ENCODE measurements at places on chromosomes 2 and 18.
A peak's percentile ranks its signal among the peaks of the same experiment; 100 is the strongest.

GRCh38 chr2:232884549-232885263 lies 14.6 kb downstream of the SNORC start:
- H3K4me3 ChIP-seq = no peak overlapping the region
- no peaks in the 10 kb centered on the region for H3K36me3 ChIP-seq
- DNase-seq = no peak

- H3K27ac ChIP-seq = peak overlapping the region; percentile 87
- H3K27me3 ChIP-seq = no peaks in the 10 kb centered on the region
- H3K4me3 ChIP-seq = peak overlapping the region; percentile 69
- peaks cover 37% of the 10 kb centered on the region for H3K36me3 ChIP-seq
Observed at GRCh38 chr2:98726205-98726604, 4.7 kb downstream of the MGAT4A start.

DNA sequence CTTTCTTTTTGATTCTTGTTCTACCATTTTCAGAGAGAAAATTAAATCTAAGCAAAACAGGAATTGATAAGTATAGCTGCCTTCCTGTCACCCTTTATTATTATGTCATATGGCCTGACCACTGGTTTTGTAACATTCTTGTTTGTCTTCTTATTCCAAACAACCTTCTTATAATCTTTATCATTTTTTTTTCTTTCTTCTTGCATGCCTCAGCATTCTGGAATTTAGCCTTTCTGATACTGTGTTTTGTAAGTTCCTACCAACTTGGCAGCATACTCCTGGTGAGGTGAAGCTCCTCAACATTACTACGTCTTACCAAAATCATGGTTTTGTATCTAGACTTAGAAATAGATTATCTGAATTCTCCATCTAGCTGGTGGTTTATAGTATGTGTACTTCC lies 199.2 kb downstream of the CAMKMT start:
- no peak overlapping the region for H3K27ac ChIP-seq
- DNase-seq = no peak
- peaks cover 8% of the 10 kb centered on the region for H3K36me3 ChIP-seq
- no peak overlapping the region for H3K4me3 ChIP-seq

- H3K4me1 ChIP-seq = no peaks in the 10 kb centered on the region
- H3K36me3 ChIP-seq = no peaks in the 10 kb centered on the region
- no peak overlapping the region for H3K27ac ChIP-seq
- peaks cover 2% of the 10 kb centered on the region for H3K27me3 ChIP-seq
- no peak overlapping the region for H3K4me3 ChIP-seq
Observed at GRCh38 chr2:201972621-201973255, 60.9 kb upstream of the FZD7 start.

- H3K27ac ChIP-seq = no peak overlapping the region
- H3K4me1 ChIP-seq = no peaks in the 10 kb centered on the region
- H3K4me3 ChIP-seq = no peak overlapping the region
- H3K36me3 ChIP-seq = no peaks in the 10 kb centered on the region
- H3K27me3 ChIP-seq = peaks cover 1% of the 10 kb centered on the region
- no peak for DNase-seq
Observed at GRCh38 chr18:6776188-6776587, 46.7 kb downstream of the ARHGAP28 start.

DNA sequence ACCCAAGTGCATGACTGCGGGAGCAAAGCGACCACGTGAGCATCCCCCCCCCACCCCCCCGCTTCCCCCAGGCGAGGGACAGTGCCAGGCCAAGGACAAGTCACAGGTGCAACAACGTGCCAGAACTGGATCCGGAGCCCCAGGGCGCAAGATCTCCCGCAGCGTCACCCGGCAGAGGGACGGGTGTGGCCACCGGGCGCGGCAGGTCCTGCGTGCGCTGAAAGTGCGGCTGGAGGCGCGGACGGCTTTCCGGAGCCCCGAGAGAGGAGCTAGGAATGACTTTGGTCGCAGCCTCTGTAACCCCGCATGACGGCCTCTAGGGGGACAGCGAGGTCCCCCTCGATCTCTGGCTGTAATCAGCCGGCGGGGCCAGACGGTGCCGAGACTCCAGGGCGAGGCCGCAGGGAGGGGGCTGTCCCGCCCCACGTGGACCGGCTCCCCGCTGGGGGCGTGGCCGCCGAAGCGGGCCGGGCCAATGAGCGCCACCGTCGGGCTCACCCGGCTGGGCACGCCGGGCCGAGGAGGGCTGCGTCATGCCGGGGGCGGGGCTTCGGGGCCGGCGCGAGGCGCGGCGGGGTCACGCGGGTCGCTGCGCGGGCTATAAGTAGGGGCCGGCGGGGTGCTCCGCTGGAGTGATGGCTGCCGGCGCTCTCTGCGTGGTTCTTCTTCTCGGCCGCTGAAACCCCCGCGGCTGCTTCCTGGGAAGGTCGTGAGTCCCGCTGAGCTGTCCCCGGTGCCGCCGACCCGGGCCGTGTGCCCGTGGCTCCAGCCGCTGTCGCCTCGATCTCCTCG lies at the start of gene SLC20A1:
Gene SLC20A1, plus strand, starts transcription at position 630 of the 792 bp plus-strand sequence. CDS start 890 bp downstream, outside the sequence.
- peaks cover 35% of the 10 kb centered on the region for H3K36me3 ChIP-seq
- H3K27ac ChIP-seq = peak within 1 kb of the TSS; percentile 89
- H3K4me1 ChIP-seq = peaks cover 51% of the 10 kb centered on the region
- H3K27me3 ChIP-seq = no peaks in the 10 kb centered on the region
- peak within 1 kb of the TSS; percentile 99 for H3K4me3 ChIP-seq

DNA sequence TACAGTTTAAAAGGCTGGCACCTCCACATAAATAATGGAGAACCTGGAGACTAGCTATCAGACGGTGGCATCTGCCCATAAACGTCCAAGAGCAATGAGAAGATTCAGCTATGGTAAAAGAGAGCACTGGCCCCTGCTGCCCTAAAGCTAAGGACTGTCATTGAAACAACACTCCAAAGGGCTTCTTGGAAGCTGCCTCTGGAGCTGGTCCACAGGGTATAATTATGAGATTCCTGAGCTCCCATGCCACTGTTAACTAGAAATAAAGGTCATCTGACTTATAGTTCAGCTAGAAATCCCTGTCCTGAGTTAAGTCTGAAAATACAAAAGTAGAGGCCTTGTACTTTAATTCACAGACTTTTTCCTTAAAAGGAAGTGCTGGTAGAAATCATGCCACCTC lies 39.9 kb upstream of the RBMS1 start:
- DNase-seq = no peak
- H3K36me3 ChIP-seq = no peaks in the 10 kb centered on the region
- no peak overlapping the region for H3K27ac ChIP-seq

DNA sequence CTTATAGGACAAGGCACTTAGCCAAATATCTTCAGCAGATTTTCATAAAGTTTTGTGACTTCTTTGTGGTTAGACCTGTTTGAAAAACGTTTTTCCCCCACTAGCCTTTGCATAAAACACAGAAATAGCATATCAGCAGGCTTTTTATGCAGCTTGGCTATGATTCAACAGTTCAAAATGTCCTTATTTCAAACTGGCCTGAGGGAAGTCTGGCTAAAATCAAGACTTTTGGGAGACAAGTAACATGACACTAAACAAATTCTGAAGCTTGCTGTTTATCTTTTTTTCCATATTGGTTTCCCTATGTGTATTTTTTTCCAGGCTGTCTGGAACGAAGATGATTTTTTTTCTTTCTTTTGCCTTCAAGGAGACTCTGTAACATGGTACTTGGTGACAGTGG lies 95.1 kb upstream of the L3MBTL4 start:
- H3K4me1 ChIP-seq = no peaks in the 10 kb centered on the region
- H3K36me3 ChIP-seq = no peaks in the 10 kb centered on the region
- no peak overlapping the region for H3K4me3 ChIP-seq

- DNase-seq = peak; percentile 95
- H3K27me3 ChIP-seq = no peaks in the 10 kb centered on the region
- peaks cover 61% of the 10 kb centered on the region for H3K4me1 ChIP-seq
- H3K27ac ChIP-seq = peak overlapping the region; percentile 94
- peak overlapping the region; percentile 74 for H3K4me3 ChIP-seq
Observed at GRCh38 chr2:30422444-30423040, 24.5 kb upstream of the LCLAT1 start.

DNA sequence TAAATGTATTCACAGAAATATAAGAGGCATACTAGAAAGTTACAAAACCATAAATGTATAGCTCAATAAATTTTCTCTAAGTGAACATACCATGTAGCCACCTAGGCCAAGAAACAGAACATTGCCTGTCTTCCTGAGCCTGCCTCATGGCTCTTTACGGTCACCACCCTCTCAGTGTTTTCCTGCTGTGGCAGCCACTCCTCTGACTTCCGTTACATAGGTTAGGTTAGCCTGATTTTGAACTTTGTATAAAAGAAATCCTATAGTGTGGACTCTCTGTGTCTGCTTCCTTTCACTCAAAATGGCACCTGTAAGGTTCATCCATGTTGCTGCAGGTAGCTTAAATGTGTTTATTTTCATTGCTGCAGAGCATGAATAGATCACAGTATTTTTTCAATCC lies 11.6 kb upstream of the ST3GAL5 start:
- H3K27me3 ChIP-seq = no peaks in the 10 kb centered on the region
- DNase-seq = no peak
- H3K4me3 ChIP-seq = no peak overlapping the region
- peaks cover 21% of the 10 kb centered on the region for H3K4me1 ChIP-seq
- H3K36me3 ChIP-seq = no peaks in the 10 kb centered on the region

DNA sequence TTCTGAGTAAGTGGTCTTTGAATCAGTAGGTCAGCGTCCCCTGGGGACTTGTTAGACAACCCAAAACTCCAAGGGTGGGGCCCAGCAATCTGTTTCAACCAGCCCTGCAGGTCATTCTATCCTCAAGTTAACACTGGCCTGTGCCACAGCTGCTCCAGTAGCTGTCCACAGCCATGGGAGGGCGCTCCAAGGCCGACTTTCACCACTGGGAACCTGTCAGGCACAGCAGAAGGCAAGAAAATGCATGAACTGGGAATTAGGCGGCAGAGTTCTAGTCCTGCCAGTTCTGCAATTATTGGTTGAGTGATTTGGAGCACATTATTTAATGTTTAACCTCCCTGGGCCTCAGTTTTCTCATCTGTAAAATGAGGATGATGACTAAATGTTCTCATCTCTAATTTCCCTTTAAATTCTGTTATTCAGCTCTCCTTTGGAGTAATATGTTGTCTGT lies 17.4 kb upstream of the MRPL33 start:
- H3K36me3 ChIP-seq = no peaks in the 10 kb centered on the region
- no peak overlapping the region for H3K27ac ChIP-seq
- no peak overlapping the region for H3K4me3 ChIP-seq
- peak; percentile 92 for DNase-seq
- peaks cover 2% of the 10 kb centered on the region for H3K27me3 ChIP-seq
- H3K4me1 ChIP-seq = no peaks in the 10 kb centered on the region

- no peak for DNase-seq
- no peaks in the 10 kb centered on the region for H3K27me3 ChIP-seq
- no peak overlapping the region for H3K4me3 ChIP-seq
- no peaks in the 10 kb centered on the region for H3K36me3 ChIP-seq
- no peaks in the 10 kb centered on the region for H3K4me1 ChIP-seq
Observed at GRCh38 chr2:186917866-186918265, 68.9 kb upstream of the ZSWIM2 start.

GRCh38 chr2:127089478-127090235 lies 17.3 kb downstream of the BIN1 start:
- no peak overlapping the region for H3K4me3 ChIP-seq
- no peak overlapping the region for H3K27ac ChIP-seq
- H3K36me3 ChIP-seq = no peaks in the 10 kb centered on the region
- peaks cover 11% of the 10 kb centered on the region for H3K4me1 ChIP-seq
- DNase-seq = no peak

GRCh38 chr2:215363039-215363438 lies 51.2 kb downstream of the ATIC start:
- peaks cover 34% of the 10 kb centered on the region for H3K36me3 ChIP-seq
- no peaks in the 10 kb centered on the region for H3K27me3 ChIP-seq
- no peak overlapping the region for H3K27ac ChIP-seq
- DNase-seq = no peak

GRCh38 chr18:77103991-77104531 lies 28.5 kb downstream of the MBP start:
- H3K36me3 ChIP-seq = peaks cover 43% of the 10 kb centered on the region
- no peak overlapping the region for H3K4me3 ChIP-seq
- H3K27me3 ChIP-seq = no peaks in the 10 kb centered on the region
- DNase-seq = no peak

DNA sequence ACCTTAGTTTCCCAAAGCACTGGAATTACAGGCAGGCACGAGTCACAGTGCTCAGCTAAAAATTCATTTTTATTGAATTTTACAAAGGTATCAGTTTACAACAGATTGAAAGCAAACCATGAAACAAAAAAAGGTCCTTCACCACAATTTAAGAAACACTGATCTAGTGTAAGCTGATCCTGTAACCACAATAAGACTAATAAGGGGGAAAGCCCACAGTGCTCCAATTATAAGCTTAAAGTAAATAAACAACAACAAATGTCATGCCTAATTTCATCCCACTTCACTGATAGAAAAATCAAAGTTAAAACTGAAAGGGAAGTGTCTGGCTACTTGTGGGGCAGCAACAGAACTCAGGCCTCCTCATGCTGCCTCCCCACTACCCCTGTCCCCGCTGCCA lies 49.2 kb downstream of the ICA1L start:
- no peak for DNase-seq
- no peak overlapping the region for H3K27ac ChIP-seq
- H3K4me1 ChIP-seq = no peaks in the 10 kb centered on the region
- H3K36me3 ChIP-seq = no peaks in the 10 kb centered on the region

DNA sequence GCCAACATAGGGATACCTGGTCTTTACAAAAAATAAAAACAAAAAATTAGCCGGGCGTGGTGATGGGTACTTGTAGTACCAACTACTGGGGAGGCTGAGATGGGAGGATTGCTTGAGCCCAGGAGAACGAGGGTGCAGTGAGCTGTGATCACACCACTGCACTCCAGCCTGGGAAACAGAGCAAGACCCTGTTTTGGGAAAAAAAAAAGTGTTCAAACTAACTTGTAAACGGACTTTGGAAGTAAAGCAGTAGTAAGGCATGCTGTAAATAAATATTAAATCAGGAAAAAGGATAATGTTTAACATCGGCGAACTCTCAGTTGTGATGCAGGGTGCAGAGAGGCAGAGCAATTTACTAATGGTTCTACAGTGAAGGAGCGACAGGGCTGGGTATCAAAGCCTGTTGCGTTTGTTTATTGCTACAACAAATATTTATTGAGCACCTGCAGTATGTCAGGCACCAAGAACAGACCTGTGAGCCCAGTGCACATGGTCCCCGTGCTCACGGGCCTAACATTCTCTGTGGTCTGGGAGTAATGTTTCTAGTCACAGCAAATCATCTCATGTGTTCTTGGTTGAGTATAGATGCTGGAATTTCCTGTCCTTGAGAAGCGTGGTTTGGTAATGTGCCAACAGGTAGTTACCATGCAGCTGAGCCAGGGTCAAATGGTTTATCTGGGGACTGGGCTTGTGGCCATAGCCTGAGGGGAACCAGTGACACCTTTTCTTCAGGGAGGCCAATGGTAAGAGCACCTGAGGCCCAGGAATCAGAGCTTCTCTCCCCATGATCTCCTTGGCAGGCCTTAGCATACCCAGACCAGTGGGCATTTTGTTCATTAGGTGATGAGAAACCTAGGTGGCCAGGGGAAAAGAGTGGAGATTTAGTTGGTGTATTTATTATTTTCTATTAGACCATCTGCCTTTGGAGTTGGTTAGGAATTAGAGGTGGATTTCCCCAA lies 27.9 kb upstream of the GREB1 start:
- H3K4me3 ChIP-seq = no peak overlapping the region
- DNase-seq = no peak
- no peak overlapping the region for H3K27ac ChIP-seq
- no peaks in the 10 kb centered on the region for H3K4me1 ChIP-seq

Data from activated naive CD4-positive, alpha-beta T cell treated with anti-CD3 and anti-CD28 coated beads for 36 hours (primary cell).